ENCODE measurements at places on chromosomes 7 and 10.

GRCh38 chr10:69614130-69614529, 15.9 kb upstream of the FAM241B start:
- DNase-seq = no peak

DNA sequence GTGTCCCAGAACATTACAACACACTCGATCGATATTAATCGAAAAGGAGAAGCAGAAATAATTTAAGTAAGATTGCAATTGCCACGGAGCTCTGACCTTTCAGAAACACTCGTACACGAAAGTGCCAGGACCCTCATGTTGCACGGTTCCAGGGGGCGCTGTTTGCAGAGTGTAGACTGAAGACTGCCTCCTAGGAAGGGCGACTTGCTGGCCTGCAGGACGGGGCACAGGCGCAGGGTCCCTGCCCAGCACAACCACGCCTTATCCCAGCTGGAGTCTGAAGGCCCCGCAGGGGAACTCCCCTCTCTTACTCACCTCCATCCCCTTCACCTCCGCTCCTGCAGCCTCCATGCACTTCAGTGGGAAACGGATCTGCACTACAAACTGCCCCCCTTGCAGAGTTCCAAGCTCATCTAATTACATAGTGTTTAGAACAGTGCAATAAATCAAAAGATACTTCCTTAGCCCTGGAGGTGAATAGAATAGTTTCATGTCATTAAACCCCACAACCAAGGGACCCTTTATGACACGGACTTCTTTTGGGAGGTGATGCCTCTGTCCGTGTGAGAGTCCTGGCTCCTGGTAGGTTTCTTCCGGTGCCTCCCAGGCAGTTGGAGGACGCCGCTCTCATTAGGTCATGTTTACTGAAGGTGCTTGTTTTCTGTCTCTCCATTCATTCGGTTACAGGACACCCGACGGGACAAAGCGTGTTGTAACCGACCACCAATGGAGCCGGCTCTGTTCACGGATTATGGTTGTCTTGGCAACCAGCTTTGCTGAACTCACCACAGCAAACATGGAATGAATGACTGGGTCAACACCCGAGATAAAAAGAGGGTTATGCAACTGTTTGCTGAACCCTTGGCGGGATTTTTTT, 262.2 kb downstream of the BAMBI start:
- DNase-seq = peak; percentile 34

DNA sequence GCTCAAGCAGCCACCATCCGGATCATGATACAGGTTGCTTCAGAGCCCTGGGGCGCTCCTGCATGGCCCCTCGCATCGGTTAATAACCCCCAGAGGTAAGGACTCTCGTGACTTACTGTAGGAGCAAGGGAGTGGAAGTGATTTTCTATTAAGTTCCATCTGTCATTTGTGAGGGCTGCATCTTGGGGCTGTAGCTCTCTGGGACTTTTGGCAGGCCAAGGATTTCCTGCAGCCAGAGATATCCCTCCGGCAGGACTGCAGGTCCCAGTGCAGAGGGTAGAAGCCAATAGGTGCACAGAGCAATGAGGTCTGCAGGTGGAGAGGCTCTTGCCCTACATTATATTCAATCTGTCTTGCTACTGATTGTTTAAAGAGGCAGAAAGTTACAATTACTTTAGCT, 356.8 kb upstream of the ADARB2 start:
- DNase-seq = no peak

DNA sequence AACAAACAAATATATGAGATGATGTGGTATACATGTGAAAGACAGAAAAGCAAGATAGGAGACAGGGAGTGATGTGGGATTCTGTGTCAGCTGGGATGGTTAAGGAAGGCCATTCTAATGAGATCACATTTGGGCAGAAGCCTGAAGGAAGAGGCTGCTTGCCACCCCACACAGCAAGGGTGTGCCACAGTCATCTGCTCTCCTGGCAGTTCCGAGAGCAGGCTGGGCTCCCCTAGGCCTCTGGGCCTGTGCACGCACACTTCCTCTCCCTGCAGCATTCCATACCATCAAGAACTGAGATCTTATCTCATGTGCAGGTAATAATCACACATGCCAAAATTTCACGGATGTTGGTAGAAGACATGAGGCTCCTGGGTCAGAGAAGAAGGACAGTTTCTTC, 43.1 kb downstream of the SYPL1 start:
- DNase-seq = peak; percentile 7

GRCh38 chr7:110600956-110601355, 490.0 kb upstream of the LRRN3 start:
- DNase-seq = no peak

Measured in cardiac muscle cell (in vitro differentiated cells and primary cell).